ENCODE measurements at places on chromosomes 6 and 20. TPM values are rescaled to one million over a fixed set of nuclear protein-coding genes. Genes with fewer than 3 reads are reported as not detected.

The SNAI1 gene
- total RNA-seq = 12.0 TPM

DNA sequence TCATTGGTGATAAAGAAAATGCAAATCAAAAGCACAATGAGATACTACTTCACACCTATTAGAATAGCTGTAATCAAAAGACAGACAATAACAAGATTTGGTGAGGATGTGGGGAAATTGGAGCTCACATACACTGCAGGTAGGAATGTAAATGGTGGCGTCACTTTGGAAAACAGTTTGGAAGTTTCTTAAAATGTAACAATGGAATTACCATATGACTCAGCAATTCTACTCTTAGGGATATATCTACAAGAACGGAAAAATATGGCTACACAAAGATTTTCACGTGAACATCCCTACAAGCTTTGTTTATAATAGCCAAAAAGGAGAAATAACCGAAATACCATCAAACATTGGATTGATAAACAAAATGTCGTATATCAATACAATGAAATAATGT, 270.4 kb downstream of the DOK5 start:
- no peaks in the 10 kb centered on the region for H3K36me3 ChIP-seq
- H3K4me3 ChIP-seq = no peak overlapping the region
- no peak for DNase-seq
- H3K27me3 ChIP-seq = no peaks in the 10 kb centered on the region
- H3K27ac ChIP-seq = no peak overlapping the region
- no peaks in the 10 kb centered on the region for H3K4me1 ChIP-seq

- no peak overlapping the region for H3K4me3 ChIP-seq
- H3K27ac ChIP-seq = no peak overlapping the region
- H3K27me3 ChIP-seq = no peaks in the 10 kb centered on the region
- H3K4me1 ChIP-seq = no peaks in the 10 kb centered on the region
- no peak for DNase-seq
Measured at GRCh38 chr6:17497535-17498095, 102.5 kb upstream of the FAM8A1 start.

- no peak overlapping the region for H3K4me3 ChIP-seq
- H3K27me3 ChIP-seq = no peaks in the 10 kb centered on the region
- no peak overlapping the region for H3K27ac ChIP-seq
- H3K36me3 ChIP-seq = no peaks in the 10 kb centered on the region
- no peaks in the 10 kb centered on the region for H3K4me1 ChIP-seq
Measured at GRCh38 chr20:21640556-21640955, 64.9 kb upstream of the PAX1 start.

- H3K27me3 ChIP-seq = no peaks in the 10 kb centered on the region
- no peak overlapping the region for H3K4me3 ChIP-seq
- H3K4me1 ChIP-seq = no peaks in the 10 kb centered on the region
- no peak for DNase-seq
Measured at GRCh38 chr6:20688710-20689500, 154.6 kb downstream of the CDKAL1 start.

DNA sequence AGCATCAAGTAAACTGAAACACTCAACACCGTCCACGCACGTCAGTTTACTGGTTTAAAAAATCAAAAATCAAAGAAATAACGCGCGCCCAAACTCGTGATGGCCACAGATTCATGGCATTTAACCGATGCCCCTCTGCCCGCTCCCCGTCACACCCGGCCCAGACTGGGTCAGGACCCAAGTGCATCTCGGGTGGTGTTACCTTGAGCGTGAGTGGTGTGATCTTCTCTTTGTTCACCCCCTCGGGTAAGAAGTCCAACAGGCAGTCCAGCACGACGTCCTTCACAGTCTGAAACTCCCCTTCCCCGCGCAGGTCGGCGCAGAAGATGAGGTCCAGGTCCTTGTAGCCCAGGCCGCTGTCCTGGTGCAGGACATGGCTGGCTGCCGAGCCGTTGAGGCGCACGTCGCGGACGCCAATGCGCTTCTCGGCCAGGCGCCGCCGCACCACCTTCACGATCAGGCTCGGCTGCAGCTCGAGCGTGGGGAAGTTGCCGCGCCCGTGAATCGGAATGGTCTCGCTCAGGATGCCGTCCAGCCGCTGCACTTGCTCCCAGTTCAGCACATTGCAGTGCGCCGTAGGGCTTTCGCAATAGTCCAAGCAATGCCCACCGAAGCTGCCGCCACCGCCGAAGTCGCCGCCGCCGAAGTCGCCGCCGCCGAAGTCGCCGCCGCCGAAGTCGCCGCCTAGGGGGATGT, 945 bp downstream of the TENT5A start:
- peak; percentile 83 for DNase-seq
- no peaks in the 10 kb centered on the region for H3K36me3 ChIP-seq
- H3K4me3 ChIP-seq = peak overlapping the region; percentile 68
- no peaks in the 10 kb centered on the region for H3K27me3 ChIP-seq

The TRMT6 gene
- 10.6 TPM for total RNA-seq

DNA sequence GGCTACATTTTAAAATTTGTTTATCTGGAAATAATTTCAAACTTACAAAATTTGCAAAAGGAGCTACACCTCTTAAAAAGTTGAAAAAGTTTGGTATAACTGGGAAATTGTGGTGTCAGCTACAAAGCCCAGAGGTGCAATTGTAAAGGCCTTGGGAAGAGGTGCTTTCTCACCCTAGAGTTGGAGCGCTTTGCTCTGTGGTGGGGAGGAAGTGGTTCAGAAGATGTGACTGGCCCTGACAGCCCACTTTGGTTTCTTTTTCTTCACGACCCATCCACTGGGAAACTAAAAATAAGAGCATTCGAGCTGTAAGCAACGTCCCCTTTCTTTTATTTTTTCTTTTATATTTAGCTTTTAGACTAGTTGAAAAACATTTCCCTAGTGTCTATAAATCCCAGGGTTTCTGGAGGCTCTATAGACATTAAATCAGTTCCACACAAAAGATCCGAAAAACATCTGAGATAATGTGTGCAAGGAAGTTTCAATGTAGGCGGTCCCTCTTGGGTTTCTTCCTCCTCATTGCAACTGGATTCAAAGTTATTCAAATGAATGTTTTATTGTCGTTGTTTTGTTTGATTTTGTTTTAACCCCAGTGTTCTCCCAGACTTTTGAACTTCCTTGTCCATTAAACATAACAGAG, 397.8 kb downstream of the KIF16B start:
- DNase-seq = no peak
- no peak overlapping the region for H3K27ac ChIP-seq
- H3K36me3 ChIP-seq = no peaks in the 10 kb centered on the region
- no peaks in the 10 kb centered on the region for H3K27me3 ChIP-seq

The CCN6 gene
- not detected for total RNA-seq

DNA sequence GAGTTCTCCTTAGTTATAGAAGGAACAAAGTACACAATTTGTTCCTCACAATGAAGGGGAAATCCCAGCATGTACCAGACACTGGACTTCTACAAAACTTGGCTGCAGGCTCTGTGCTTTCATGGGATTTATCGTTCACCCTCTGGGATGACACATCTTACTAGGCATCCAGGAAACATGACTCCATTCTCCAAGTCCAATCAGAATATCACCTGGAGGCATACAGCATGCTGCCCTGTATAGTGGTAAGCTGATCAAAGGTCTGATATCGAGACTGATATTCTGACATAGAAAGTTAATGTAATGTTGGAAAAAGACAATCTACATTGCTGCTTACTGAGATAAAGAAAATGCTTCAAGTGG, 6.7 kb downstream of the RWDD2A start:
- no peak overlapping the region for H3K4me3 ChIP-seq
- no peaks in the 10 kb centered on the region for H3K36me3 ChIP-seq
- H3K27me3 ChIP-seq = no peaks in the 10 kb centered on the region
- peaks cover 6% of the 10 kb centered on the region for H3K4me1 ChIP-seq
- no peak for DNase-seq
- H3K27ac ChIP-seq = no peak overlapping the region

DNA sequence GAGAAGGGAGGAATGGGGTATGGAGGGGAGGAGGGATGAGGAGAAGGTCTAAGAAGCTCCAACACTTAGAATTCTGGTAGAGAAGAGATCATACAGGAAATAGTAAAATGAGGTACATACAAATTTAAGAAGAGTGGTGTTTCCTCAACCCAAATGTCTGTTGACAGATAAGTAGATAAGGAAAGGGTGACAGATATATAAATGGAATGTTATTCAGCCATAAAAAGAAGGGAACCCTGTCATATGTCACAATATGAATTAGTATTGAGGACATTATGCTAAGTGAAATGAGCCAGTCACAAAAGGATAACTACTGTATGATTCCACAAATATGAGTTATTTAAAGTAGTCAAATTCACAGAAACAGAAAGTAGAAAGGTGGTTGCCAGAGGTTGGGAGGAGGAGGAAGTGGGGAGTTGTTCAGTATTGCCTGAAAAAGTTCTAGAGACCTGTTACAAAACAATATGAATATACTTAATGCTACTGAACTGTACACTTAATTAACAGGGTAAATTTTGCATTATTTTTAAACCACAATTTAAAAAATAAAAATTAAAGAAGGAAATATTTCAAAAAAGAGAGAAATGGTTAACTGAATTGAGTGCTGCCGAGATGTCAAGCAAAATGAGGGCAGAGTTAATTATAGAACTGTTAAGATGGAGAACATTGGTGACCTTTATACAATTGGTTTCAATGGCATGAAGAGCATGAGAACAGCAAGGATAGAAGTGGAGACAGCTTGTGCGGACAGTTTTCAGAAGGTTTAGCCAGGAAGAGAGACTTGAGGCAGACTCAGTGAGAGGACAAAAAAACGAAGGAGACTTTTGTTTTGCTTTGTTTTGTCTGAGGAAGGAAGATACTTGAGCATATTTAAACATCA, 47.6 kb upstream of the ADGRF4 start:
- DNase-seq = no peak
- H3K36me3 ChIP-seq = no peaks in the 10 kb centered on the region
- no peaks in the 10 kb centered on the region for H3K4me1 ChIP-seq

GRCh38 chr6:71349395-71349794, 60.8 kb downstream of the OGFRL1 start:
- DNase-seq = no peak
- H3K4me1 ChIP-seq = peaks cover 9% of the 10 kb centered on the region
- no peak overlapping the region for H3K27ac ChIP-seq
- no peaks in the 10 kb centered on the region for H3K36me3 ChIP-seq
- H3K27me3 ChIP-seq = no peaks in the 10 kb centered on the region

- no peak overlapping the region for H3K27ac ChIP-seq
- H3K27me3 ChIP-seq = peaks cover 53% of the 10 kb centered on the region
- no peak overlapping the region for H3K4me3 ChIP-seq
- DNase-seq = no peak
- no peaks in the 10 kb centered on the region for H3K36me3 ChIP-seq
Measured at GRCh38 chr20:57267158-57267821, 849 bp upstream of the BMP7 start.

The MOG gene
- not detected for total RNA-seq

DNA sequence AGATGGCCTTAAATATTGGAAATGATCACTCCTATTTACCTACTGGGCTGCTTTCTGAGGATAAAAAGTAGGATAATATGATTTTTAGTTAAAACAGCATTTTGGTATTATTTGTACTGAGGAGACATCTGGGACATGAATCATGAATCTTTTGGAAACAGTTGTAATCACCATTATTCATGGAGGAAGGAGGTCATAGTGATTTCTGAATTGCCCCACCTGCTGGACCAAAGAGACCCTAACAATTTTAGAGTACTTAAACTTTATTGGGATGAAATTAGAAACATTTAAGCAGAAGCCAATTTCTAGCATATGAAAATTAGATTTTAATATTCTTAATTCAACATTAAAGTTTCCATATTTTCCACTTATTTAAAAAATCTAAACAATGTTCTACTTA, 108.4 kb upstream of the SIM1 start:
- H3K36me3 ChIP-seq = no peaks in the 10 kb centered on the region
- H3K4me1 ChIP-seq = no peaks in the 10 kb centered on the region
- no peaks in the 10 kb centered on the region for H3K27me3 ChIP-seq
- H3K27ac ChIP-seq = no peak overlapping the region
- no peak for DNase-seq

DNA sequence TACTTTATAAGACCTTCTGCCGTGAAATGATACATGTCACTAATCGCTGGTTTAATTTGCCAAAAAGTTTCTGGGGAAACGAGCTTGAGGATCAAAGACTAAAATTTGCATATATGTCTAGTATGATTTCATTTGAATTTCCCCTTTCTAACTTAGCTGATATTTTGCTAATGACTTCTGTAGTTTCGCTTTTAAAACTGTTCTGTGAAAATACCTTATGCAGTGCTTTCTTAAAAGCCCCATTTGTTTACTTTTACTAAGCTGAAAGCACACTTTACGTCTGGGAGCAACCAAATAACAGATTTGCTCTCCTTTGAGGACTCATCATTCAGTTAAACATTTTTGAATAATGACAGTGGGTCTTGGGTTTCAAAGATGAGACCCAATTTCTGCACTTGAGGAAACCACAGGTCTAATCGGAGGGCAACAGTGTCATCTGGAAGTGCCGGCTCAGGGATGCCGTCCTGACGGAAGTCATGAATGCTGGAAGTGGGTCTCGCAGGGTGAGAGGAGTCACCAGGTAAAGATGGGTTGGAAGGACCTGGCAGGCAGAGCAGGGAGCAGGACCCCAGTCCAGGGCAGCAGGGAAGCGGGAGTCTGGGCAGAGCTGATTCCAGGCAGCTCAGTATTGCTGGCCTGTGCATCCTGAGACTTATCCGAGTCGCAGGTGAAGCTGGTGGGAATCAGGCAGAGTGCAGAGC, 33.2 kb downstream of the PLEKHG1 start:
- DNase-seq = no peak
- H3K27me3 ChIP-seq = no peaks in the 10 kb centered on the region
- no peaks in the 10 kb centered on the region for H3K36me3 ChIP-seq
- H3K27ac ChIP-seq = no peak overlapping the region
- peaks cover 9% of the 10 kb centered on the region for H3K4me1 ChIP-seq
- H3K4me3 ChIP-seq = no peak overlapping the region

GRCh38 chr6:10723567-10723881, 654 bp downstream of the TMEM14C start:
- DNase-seq = peak; percentile 33
- peak overlapping the region; percentile 94 for H3K27ac ChIP-seq
- H3K27me3 ChIP-seq = no peaks in the 10 kb centered on the region
- H3K36me3 ChIP-seq = peaks cover 9% of the 10 kb centered on the region

The NQO2 gene
- total RNA-seq = 187 TPM

The DEFB121 gene
- total RNA-seq = not detected

The ARMH2 gene
- not detected for total RNA-seq

- no peak for DNase-seq
- H3K27ac ChIP-seq = no peak overlapping the region
- H3K27me3 ChIP-seq = no peaks in the 10 kb centered on the region
- no peaks in the 10 kb centered on the region for H3K36me3 ChIP-seq
- no peak overlapping the region for H3K4me3 ChIP-seq
- no peaks in the 10 kb centered on the region for H3K4me1 ChIP-seq
Measured at GRCh38 chr6:170122651-170123050, 168.2 kb downstream of the DLL1 start.

The MTFR2 gene
- 0.48 TPM for total RNA-seq

The HLA-B gene
- 248 TPM for total RNA-seq

The RIPOR3 gene
- 19.9 TPM for total RNA-seq

The GCNT2 gene
- total RNA-seq = 1.5 TPM

DNA sequence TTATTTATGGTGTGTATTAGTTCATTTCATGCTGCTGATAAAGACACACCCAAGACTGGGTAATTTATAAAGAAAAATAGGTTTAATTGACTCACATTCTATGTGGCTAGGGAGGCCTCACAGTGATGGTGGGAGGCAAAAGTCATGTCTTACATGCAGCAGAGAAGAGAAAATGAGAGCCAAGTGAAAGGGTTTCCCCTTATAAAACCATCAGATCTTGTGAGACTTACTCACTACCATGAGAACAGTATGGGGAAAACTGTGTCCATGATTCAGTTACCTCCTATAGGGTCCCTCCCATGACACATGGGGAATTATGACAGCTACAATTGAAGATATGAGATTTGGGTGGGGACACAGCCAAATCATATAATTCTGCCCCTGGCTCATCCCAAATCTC, 150.0 kb upstream of the AHI1 start:
- no peak overlapping the region for H3K4me3 ChIP-seq
- no peaks in the 10 kb centered on the region for H3K4me1 ChIP-seq
- H3K27ac ChIP-seq = no peak overlapping the region
- H3K36me3 ChIP-seq = no peaks in the 10 kb centered on the region
- H3K27me3 ChIP-seq = no peaks in the 10 kb centered on the region
- no peak for DNase-seq

Data from adrenal gland (tissue), 19 donors.